ENCODE measurements at places on chromosomes 5 and 9.

GRCh38 chr9:3968891-3969290 lies 331.0 kb downstream of the GLIS3 start:
- DNase-seq, result no peak

DNA sequence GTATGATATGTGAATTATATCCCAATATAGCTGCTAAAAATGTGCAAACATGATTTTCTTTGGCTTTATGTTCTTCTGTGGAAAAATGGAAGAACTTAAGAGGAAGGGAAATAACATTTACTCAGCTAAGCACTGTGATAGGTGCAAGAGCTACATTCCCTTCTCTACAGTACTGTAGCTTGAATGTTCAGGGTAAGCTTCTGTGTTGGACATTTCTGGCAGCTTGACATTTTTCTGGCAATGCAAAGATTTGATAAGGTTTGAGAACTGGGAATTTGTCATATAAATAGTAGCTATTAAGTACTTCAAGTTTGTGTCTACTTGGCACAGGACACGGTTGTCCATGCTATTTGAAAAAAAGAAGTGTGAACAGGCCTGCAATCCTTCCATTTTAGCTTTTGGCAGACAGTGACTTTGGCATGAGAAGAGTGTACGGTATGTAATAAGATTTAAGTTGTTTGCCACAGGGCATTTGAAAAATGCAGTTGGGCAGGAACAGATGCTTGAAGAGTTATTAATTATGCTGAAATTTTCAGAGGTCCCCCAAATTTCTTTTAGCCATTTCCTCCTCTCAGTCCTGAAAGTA lies 77.6 kb downstream of the KIF4B start:
- no peak for DNase-seq

- DNase-seq, result peak; percentile 71
Observed at GRCh38 chr5:125134216-125135081, 388.0 kb upstream of the ZNF608 start.

DNA sequence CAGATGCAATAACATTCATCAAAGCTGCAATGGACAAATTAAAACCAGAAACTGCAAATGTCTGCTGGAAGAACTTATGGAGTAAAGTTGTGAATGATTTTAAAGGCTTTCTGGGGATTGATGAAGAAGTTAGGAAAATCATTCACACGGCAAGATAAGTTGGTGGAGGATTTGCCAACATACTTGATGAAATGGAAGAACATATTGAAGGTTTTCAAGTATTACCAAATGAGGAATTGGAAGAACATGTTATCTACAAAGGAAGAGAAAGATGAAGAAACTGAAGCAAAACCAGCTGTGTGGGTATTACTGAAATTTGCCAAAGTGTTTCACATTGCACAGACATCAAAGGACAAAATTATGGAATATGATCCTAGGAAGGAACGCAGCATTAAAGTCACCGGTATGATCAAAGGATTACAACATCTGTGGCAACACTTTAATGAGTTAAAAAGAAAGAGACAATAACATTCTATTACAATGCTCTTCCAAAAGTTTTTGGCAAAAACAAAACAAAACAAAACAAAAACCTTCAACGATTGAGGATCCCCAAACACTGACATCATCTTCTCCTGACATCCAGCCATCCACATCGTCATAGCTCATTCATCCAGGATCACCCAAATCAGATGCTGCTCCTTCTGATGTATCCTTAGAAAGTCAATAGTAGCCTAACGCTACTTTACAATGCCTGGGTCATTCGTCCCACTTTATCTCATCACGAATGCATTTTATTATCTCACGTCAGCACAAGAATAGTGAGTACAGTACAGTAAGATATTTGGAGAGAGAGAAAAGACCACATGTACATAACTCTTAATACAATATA lies 61.3 kb upstream of the SMC5 start:
- DNase-seq, result no peak

DNA sequence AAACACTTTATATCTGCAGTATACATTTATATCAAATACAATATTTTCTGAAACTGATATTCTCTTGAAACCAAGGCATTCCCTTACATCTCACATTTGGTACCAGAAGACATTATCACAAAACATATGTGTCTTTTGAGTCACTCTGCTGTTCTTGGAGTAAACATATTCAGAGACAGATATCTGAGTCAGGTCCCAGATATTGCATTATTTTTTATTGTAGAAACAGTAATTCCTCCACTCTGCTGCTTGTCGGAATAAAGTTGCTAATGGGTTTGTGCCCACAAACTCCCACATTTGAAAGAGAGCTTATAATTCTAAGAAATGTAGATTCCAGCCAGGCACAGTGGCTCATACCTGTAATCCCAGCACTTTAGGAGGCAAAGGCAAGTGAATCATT lies 261.1 kb upstream of the DAPK1 start:
- no peak for DNase-seq

- DNase-seq, result no peak
Observed at GRCh38 chr5:66992547-66992946, 204.1 kb downstream of the CD180 start.

GRCh38 chr5:23727271-23727670 lies 219.9 kb downstream of the PRDM9 start:
- no peak for DNase-seq

GRCh38 chr9:4596165-4596922 lies 65.8 kb upstream of the PLPP6 start:
- no peak for DNase-seq

GRCh38 chr5:168269937-168270330 lies 21.5 kb upstream of the WWC1 start:
- DNase-seq, result no peak

- DNase-seq, result no peak
Observed at GRCh38 chr5:95072281-95072680, 212.6 kb downstream of the MCTP1 start.

GRCh38 chr9:77523891-77524290 lies 124.2 kb downstream of the GNA14 start:
- no peak for DNase-seq

GRCh38 chr9:93302586-93303257 lies 118.8 kb downstream of the WNK2 start:
- DNase-seq, result peak; percentile 12

- DNase-seq, result no peak
Observed at GRCh38 chr9:85004818-85005413, 335.4 kb downstream of the NTRK2 start.

- DNase-seq, result no peak
Observed at GRCh38 chr9:133661846-133662540, 25.8 kb downstream of the DBH start.

DNA sequence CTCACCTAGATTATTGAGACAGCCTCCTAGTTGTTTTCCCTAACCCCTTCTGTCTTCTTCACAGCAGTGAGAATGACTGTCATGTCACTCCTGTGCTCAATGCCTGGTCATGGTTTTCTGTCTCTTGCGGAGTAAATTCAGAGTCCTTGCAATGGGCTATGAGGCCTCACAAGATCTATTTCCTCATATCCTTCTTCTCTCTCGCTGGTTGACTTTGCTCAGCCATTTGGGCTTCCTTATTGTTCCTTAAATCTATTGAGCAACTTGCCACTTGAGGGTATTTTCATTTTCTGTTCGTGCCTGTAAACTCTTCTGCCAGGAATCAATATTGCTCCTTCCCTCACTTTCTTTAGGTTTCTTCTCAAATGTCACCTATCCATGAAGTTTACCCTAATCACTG lies 9.0 kb downstream of the PPP3R2 start:
- DNase-seq, result no peak

DNA sequence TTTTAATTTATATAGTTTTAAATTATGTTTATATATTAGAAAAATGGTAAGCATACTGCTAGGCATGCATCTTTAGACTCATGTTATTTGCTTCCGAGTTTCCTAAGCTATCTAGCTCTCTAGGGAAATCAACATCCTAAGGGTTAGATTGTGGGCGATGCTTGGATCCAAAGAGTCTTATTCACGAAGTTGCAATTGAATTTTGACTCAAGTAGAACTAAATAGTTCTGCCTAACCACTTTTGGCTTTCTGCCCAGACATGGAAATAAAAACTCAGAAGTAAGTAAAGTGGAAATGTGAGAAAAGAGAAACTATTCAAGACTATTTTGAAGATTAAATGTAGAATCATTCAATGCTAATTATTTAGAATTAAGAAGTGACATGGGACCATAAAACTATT lies 440.4 kb downstream of the CDH18 start:
- no peak for DNase-seq

DNA sequence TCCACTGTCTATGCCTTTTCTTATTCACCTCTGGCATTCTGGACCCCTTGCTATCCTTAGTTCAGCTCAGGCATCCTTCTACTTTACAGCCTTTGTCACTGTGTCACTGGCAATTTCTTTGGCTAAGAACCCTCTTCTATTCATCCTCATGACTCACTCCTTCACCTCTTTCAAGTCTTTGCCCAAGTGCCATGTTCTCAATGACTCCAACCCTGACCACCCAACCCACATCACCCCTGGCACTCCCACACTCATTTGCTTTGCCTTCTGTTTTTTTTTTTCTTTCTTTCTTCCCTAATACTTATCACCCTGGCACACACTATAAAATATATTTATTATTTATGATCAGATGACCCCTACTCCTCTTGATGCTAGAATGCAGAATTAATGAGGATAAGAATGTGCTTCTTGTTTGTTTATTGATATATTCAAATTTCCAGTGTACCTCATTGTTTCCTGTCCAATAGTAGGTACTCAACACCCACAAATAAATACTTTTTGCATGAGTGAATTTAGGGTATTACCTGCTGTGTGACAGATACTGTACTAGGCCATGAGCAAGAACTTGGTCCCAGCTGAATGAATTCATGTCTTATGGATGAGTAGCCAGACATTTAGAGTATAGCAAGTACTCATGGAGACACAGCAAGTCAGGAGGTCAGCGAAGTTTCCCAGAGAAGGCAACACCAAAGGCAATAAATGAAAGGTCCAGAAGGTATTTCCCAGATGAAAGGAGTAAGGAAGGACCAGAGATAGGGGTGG lies 236.1 kb downstream of the PAPPA start:
- no peak for DNase-seq

DNA sequence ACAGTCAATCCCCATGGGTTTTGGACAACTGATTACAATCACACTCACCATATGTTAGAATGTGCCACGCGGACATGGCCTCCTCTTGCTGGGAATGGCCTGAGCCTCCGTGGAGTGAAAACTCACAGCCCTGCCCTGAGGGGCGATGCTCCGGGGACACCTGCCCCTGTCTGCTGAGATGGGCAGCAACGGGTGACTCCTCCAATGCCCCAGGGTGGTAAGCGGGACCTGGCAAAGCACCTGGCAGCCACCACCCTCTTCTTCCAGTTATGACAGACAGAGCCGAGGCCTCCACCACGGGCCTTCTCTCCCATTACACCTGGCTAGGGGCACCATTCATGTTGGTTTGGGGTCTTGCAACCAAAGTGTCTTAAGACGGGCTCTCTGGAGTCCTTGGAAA lies 94.9 kb upstream of the COL5A1 start:
- DNase-seq, result no peak

GRCh38 chr5:85651731-85652130 lies 966.0 kb upstream of the COX7C start:
- DNase-seq, result no peak

GRCh38 chr5:119312403-119312802 lies 43.4 kb upstream of the TNFAIP8 start:
- no peak for DNase-seq

DNA sequence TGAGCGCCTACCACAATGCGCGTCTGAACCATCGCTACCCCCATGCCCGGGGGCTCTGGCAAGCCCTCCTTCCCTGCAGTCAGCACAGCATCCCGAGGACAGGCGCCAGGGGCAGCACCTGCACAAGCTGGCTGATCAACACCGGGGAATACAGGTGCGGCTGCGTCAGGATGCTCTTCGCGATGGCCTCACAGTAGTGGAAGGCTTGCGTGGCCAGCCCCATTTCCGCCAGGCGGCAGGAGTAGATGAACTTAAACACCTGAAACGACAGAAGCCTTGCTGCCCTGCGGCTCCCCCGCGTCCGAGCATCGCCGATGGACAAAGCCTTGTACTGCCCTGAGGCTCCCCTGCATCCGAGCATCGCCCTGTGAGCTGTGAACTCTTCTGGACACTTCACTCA lies 17.7 kb upstream of the INPP5E start:
- no peak for DNase-seq

- no peak for DNase-seq
Observed at GRCh38 chr5:39658866-39659265, 234.1 kb upstream of the DAB2 start.

DNA sequence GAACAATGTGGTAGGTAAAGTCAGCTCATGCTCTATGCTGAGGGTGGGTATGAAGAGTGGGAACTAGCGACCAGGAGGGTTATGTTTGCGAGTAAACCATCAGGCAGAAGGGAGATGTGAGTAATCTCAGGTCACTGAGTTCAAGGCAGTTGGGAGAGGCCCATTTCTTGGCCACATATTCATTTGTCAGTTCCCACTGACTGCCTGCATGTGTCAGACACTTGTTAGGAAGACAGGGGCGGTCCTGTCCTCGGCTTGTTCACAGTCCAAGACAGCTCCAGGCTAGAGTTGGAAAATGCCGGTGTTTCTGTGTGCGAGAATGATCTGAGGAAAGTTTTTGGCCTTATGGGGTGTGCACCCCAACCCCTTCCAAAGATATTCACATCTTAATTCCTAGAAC lies 48.6 kb upstream of the GDNF start:
- DNase-seq, result no peak

- no peak for DNase-seq
Observed at GRCh38 chr9:130698514-130698913, 4.9 kb downstream of the EXOSC2 start.

DNA sequence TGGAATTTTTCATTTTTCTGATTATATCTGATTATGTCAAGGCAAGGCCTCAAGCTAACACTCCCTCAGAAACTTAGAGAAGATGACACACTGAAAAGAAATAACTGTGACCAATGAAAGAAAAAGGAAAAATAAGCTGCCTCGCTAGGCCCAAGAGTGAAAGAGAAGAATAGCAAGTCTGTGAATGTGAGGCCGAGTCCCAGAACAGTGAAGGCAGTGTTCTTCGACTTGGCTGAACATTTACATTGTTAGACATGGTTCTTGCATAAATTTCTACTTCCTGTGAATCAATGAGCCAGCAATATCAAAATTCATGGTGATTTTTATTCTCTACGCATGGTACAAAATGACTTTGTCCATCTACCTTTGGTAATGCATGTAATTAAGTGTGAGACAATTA lies at the start of gene ATP10B:
ATP10B (minus strand) TSS at position 163 of the 400 bp plus-strand sequence. CDS start 164,137 bp downstream, outside the sequence.
- DNase-seq, result no peak

DNA sequence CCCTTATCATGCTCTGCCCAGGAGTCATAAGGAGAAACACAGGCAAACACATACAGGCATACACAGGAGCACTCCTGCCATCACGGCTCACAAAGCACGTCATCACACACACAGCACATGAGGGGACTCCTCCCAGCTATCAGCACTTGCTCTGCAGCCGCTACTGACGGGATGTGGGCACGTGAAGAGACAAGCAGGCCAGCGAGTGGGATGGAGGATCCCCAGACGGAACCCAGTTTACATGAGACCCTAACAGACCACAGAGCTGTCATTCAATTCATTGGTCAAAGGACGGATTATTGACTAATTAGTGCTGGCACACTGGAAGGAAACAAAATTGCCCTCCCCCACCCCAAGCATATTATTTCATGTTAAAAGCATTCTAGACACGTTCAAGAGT lies 53.6 kb downstream of the SEMA4D start:
- no peak for DNase-seq
